ENCODE measurements at places on chromosomes 13 and 19.

DNA sequence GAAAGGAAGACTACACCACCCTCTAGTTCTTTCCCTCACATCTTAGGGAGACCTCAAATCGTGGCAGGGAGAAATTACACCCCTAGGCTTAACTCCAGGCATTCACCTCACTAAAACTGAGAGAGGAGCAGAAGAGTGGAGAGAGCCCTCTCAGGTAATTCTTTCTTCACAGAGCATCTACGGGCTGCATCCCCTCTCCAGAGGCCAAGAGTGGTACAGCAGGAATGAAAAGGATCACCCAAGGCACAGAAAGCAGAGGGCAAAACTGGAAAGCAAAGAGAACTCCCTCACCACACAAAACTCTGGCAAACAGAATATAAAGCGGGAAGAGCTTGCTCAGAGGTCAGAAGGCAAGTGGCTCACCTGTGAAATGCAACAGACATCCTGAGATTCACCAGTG is 661.2 kb downstream of the TBC1D4 start:
- DNase-seq, result no peak

GRCh38 chr13:106061781-106062180 is 473.7 kb downstream of the EFNB2 start:
- DNase-seq, result no peak

- no peak for DNase-seq
Measured at GRCh38 chr13:107097916-107098315, 530.0 kb upstream of the ARGLU1 start.

DNA sequence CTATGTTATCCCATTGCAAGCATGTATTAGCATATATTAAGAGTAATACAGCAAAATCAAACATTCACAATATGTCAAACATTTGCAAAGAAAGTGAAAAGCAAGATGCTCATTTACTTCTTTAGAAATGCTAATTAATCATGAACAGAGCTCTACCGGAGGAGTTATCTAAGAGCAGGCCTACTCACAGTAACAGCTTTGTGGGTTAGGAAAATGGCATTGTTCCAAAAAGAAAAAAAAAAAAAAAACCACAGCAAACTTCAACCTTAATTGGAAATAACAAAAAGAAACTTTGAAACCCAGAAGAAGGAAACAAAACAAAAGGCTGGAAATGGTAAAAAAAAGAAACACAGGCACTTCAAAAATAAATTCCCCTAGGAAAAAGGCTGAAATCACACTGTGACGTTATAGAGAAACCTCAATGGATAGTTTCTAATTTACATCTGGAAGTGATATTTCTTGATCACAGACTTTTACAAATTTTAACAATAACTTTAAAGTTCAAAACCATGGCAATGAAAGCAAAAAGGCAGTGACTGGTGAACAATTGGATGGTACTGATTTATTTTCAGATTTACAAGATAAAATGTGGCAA is 1236.8 kb upstream of the SPRY2 start:
- no peak for DNase-seq

DNA sequence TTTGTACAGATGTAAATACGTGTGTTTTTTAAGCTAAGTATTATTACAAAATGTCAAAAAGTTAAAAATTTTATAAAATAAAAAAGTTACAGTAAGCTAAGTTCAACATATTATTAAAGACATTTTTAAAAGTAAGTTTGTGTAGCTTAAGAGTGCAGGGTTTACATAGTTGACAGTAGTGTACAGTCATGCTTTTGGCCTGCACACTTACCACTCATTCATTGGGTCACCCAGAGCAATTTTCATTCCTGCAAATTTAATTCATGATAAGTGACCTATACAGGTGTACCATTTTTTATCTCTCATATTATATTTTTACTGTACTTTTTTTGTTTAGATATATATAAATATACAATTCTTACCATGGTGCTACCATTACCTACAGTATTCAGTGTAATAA is 769.9 kb upstream of the SLITRK6 start:
- no peak for DNase-seq

DNA sequence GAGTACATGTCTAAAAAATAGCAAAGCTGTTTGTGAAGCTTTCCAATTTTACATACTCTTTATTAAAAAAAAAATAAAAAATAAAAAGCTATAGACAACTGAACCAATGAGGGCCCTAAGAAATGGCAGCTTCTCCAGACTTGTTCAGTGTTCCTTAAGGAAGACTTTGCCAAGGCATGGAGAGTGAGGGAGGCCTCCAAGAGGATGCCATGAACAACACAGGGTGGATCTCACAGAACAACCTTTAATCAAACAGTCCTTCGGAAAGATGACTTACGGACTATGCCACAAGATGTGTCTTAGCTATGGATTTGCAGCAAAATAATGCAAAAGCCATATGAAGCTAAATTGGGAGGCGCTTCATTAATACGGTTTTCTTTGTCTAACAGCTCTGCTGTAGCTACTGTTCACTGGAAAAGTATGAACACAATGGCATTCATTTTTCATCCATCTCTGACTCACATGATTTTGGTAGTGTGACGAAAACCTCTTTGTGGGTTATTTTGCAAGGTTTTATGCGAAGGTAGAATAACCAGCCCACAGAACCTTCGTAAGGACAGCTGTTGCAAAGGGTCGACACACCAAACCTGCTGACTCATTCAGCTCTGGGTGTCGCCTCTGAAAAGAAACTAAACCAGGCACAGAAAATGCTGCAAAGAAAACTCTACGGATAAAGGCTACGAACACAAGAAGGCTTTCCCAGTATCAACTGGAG is 27.7 kb downstream of the EFNB2 start:
- no peak for DNase-seq

DNA sequence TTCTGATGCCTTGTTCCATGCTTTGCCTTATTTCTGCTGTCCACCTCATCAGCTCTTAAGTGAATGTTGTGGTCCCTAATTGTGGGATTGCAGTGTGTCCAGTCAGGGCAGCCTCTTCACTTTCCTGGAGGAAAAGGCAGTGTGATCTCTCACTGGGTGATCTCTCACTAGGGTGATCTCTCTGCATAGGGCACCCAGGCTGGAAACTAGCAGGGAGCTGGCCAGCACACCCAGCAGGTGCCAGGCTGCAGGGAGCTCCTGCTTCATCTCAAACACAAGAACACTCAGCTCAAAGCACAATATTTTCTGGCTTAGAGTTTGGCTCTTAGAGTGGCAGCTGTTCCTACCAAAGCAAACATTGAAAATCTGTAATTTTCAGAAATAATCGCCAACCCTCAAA is 36.5 kb upstream of the TSHZ3 start:
- no peak for DNase-seq

- DNase-seq, result no peak
Measured at GRCh38 chr13:28741084-28741491, 22.3 kb upstream of the SLC46A3 start.

DNA sequence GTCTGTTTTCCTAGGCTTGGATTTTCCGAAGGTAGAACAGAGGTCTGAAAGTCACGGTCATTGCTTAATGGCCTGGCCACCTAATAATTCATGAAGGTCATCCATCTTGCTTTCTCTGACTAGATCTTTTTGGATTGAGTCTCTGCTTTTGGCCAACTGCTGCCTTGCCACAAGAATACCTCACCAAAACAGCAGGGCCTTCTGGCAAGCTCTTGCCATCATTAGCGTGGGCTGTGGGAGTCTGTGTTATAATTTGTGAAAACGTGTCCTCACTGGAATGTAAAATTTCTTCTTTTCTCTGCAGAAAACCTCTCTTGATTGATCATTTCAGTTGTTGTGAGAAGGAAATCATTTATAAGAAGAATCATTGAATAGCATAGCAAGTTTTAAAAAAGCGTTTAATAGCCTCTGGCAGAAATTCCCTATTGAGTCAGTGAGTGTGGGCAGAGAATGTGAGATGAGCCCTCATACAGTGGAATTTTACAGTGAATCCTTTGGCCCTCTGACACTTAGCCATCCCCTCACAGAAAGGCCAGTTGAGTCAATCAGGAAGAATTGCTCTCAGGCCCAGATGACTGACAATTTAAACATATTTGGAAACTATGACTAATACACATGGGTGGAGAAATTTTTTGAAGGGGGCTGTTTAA is 43.2 kb upstream of the ERICH6B start:
- no peak for DNase-seq

DNA sequence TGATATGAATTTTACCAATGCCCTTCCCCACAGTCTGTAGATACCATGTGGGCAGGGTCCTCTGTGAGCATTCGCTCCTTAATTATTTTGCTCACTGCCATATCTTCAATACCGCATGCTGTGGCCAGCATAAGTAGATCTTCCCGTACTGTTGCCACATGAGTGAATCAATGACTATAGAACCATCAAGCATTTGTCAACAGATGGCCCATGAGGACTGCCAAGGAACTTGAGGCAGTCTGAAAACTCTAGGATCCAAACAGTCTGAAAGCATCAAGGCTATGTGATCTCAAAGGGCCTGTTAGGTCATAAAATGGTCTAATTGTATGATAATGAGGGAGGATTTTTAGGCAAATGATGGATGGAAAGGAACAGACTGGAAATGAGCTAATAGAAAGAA is 27.4 kb upstream of the GPR12 start:
- DNase-seq, result no peak

DNA sequence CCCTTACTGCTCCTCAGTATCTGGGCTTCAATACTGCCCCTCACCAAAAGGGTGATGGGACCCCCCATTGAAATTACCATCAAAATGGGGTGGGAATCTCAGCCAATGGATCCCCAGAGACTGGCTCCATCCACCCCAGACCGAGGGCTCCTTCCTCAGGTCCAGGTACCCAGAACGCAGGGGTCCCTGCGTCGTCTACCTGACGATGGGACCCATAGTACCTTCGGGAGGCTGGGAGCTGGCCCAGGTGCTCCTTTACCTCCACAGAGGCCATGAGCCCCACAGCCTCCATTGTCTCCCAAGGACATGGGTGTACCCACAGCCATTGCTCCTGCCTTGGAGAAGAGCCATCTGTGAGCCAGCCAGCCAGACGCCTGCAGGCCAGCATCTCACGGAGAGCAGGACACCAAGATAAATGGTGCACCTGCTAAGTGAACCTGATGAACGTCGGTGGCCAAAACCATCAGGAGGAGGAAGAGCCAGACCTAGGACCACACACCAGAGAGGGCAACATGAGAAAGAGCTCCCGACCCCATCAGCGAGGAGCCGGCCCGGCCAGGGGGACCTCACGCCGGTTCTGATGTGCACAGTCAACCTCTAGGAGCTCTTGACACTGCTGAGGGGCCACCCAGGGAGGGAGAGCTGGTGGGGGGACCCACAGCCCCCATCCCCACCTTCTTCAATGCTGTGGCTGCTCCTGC is 156.8 kb upstream of the SOX1 start:
- DNase-seq, result no peak

DNA sequence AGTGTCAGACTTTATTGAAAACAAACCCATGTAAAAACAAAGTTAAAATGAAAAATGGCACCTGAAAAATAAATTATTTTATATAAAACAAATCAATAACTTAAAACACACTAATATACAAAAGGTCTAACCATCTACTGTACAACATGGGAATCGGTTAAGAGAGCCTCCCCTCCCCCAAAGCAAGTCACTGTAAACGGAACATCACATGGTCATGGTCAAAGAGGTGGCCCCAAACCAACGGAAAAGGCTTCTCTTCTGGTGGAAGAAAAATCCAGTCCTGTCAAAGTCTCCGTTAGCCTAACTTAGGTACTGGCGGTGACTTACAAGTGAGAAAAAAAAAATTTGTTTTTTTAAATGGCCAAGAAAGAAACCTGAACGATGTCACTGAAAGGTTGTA is 15.7 kb upstream of the TIMM44 start:
- no peak for DNase-seq

DNA sequence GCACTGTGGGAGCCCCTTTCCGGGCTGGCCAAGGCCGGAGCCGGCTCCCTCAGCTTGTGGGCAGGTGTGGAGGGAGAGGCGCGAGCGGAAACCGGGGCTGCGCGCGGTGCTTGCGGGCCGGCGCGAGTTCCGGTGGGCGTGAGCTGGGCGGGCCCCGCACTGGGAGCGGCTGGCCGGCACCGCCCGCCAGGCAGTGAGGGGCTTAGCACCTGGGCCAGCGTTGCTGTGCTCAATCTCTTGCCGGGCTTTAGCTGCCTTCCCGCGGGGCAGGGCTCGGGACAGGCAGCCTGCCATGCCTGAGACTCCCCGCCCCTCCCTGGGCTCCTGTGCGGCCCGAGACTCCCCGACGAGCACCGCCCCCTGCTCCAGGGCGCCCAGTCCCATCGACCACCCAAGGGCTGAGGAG is 405.2 kb upstream of the PRR20A start:
- DNase-seq, result no peak

DNA sequence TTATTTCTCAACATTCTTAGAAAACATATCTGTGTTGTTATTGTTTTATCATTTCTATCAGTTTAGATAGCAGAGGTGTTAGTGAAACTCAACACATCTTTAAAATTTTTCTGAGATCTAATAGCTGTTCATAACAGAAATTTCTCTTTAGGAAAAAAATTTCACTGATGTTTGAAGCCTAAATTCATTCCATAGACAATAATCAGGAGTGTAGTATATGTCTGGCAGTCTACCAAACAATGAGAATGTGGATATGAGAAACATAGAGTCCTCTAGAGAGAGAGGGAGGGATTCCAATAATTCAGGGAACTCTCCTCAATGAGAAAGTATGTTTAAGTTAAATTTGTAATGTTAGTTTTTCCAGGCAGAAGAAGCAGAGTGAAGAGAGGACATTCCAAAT is 118.2 kb upstream of the EDNRB start:
- DNase-seq, result no peak

DNA sequence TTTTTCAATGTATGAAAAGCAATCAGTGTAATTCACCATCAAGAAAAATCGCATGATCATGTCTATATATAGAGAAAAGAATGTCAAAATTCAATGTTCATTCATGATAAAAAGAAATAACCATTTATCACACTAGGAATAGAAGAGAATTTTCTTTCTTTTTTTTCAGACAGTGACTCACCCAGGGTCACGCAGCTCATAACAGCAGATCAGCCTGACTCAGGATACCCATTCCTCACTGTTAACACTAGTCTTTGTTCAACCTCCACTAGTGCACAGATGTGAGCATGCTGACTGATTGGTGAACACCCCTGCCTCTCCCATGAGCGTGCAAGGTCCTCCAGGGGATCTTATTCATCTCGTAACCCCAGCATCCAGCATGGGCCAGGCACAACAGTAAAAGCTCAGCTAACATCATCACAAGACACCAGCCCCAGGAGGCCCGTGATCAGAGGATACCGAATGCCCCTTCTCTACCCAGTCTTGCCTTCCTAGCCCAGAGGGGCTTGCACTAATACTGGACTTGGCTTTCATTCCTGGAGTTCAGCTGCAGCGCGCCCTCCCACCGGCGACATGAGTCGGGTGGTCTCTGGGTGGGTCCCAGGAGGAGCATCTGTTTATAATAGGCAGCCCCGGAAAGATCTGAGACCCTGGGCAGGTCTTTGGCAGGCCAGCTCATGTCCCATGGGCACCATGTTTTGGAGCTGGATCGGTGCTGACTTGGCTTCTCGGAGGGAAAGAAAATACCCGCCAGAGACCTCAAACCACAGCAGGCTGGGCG is 539.5 kb upstream of the SLC10A2 start:
- DNase-seq, result no peak

GRCh38 chr19:32141840-32142511 is 203.4 kb upstream of the ZNF507 start:
- no peak for DNase-seq

- no peak for DNase-seq
Measured at GRCh38 chr13:113863524-113864272, at the start of gene GAS6. Gene GAS6, minus strand, starts transcription at chr13:113864076. Its CDS starts 156 bp downstream, at chr13:113863920.

- DNase-seq, result no peak
Measured at GRCh38 chr13:71459708-71460107, 407.3 kb downstream of the DACH1 start.

- DNase-seq, result no peak
Measured at GRCh38 chr19:6350688-6351087, 10.6 kb upstream of the CLPP start.

GRCh38 chr13:109626386-109627171 is 159.8 kb downstream of the IRS2 start:
- DNase-seq, result no peak
